ENCODE measurements at places on chromosomes 2 and 18. TPM values are rescaled to one million over a fixed set of nuclear protein-coding genes. Genes with fewer than 3 reads are reported as not detected.

Gene PRSS56
- total RNA-seq = not detected

Gene MATN3
- total RNA-seq = not detected

Gene HOXD4
- total RNA-seq = 8.9 TPM

Gene CDH2
- 30.4 TPM for total RNA-seq

Gene SERPINB10
- 1.7 TPM for total RNA-seq

Gene DSC1
- total RNA-seq = 0.11 TPM

Gene FAM110C
- 0.94 TPM for total RNA-seq

Gene DNAJC5G
- not detected for total RNA-seq

Gene STK11IP
- total RNA-seq = 27.3 TPM

Gene RNF125
- 11.6 TPM for total RNA-seq

DNA sequence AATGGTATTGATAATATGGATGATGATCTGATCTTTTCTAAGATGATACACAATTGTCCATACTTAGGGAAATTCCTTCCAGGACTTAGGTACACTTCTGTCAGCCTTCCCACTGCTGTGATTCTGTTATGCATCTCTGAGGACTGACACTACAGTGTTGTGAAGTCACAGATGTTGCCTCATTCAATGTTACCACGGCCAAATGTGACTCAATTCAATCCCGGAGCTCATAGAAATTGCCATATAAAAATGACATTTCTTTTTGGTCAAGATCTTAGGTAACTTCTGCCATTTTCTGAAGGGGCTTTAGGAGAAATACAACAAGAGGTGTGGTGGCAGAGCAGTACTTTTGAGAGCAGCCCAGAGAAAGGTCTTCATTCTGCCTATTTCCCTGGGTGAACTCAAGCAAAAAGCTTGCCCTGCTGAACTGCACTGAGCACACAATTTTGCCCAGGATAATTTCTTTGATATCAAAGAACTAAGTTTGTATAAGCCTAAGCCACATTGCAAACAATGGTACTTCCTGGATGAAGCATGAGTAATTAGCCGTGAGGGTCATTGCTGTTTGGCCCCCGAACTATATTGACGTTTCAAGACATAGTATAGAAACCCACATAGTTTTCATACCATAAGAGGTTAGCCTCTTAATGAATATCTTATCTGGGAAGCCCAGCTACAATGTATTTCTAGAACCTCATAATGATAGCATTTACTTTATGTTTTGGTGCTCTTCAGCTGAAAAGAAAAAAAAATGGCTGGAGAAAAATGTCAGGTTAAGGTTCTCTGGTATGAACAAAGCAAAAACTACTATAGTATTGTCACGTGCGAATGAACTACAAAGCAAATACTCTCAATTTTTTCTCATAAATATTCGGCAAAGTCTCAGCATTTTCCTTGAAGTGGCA lies 437.4 kb downstream of the MEIS1 start:
- no peak for DNase-seq
- H3K4me3 ChIP-seq = no peak overlapping the region
- H3K27ac ChIP-seq = no peak overlapping the region
- no peaks in the 10 kb centered on the region for H3K27me3 ChIP-seq

DNA sequence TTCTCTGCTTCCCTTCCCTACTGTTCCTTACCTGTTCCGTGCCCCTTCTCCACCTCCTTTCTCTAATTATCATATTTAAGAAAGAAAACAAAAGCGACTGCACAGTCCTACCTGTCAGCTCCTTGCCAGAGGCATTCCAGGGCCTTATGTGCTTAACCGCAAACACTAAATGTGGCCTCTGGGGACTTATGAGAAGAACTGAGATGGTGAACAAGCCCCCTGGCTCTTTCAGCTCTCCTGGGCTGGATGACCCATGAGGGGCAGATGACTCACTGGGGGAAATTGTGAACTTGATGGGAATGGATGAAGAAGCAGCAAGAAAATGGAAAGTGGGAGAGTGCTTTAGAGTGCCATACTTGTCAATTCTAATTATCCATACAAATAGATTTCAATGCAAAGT lies 106.3 kb upstream of the LYPD1 start:
- H3K27ac ChIP-seq = no peak overlapping the region
- no peaks in the 10 kb centered on the region for H3K27me3 ChIP-seq
- no peak overlapping the region for H3K4me3 ChIP-seq
- no peaks in the 10 kb centered on the region for H3K36me3 ChIP-seq

GRCh38 chr2:152033011-152033925 lies 65.6 kb downstream of the CACNB4 start:
- no peaks in the 10 kb centered on the region for H3K27me3 ChIP-seq
- H3K4me1 ChIP-seq = peaks cover 3% of the 10 kb centered on the region
- no peak overlapping the region for H3K4me3 ChIP-seq
- H3K27ac ChIP-seq = no peak overlapping the region
- no peak for DNase-seq

- no peaks in the 10 kb centered on the region for H3K27me3 ChIP-seq
- DNase-seq = no peak
- no peak overlapping the region for H3K4me3 ChIP-seq
- H3K27ac ChIP-seq = no peak overlapping the region
Measured at GRCh38 chr2:199975273-199975895, 20.0 kb downstream of the MAIP1 start.

- H3K27me3 ChIP-seq = no peaks in the 10 kb centered on the region
- no peak overlapping the region for H3K4me3 ChIP-seq
- H3K27ac ChIP-seq = no peak overlapping the region
- no peak for DNase-seq
Measured at GRCh38 chr2:150981826-150982225, 279.8 kb downstream of the RBM43 start.

GRCh38 chr2:168686452-168687191 lies 115.8 kb upstream of the NOSTRIN start:
- no peaks in the 10 kb centered on the region for H3K36me3 ChIP-seq
- no peak overlapping the region for H3K4me3 ChIP-seq
- no peak for DNase-seq
- H3K27me3 ChIP-seq = no peaks in the 10 kb centered on the region
- no peak overlapping the region for H3K27ac ChIP-seq

- H3K4me1 ChIP-seq = peaks cover 10% of the 10 kb centered on the region
- no peaks in the 10 kb centered on the region for H3K36me3 ChIP-seq
- DNase-seq = peak; percentile 32
- H3K27me3 ChIP-seq = no peaks in the 10 kb centered on the region
Measured at GRCh38 chr18:7172611-7173010, 55.0 kb upstream of the LAMA1 start.

DNA sequence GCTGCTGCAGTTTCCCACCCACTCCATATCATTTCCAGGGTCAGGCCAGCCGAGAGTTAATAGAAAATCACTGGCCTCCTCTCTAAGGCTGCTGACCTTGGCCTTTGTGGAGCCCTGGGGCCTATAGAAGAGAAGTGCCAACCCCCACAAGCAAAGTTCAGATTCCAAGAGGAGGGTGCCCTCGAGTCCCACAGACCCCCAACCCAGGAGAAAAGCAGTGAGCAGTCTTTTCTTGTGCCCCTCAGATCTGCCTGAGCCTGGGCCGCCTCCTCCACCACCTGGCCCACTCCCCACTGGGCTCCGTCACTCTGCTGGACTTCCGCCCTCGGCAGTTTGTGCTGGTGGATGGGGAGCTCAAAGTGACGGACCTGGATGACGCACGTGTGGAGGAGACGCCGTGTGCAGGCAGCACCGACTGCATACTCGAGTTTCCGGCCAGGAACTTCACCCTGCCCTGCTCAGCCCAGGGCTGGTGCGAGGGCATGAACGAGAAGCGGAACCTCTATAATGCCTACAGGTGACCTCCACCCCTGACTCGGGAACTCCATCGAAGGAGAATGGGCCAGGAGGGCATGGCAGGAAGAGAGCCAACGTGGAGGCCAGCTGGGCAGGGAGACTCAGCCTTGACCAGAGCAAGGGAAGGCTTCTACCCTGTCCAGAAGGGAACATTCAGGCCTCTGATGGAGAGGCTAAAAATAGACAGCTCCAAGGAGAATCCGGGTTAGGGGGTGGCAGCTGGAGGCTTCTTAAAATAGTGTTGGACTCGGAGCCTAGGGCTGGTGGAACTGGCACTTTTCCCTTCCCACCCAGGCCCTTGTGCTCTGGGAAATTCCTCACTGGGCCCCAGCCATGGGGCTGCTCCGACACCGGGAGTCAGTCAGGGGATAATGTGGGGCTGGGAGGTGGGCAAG lies 6.2 kb downstream of the PKDCC start:
- DNase-seq = peak; percentile 71
- H3K27ac ChIP-seq = peak overlapping the region; percentile 82
- H3K36me3 ChIP-seq = no peaks in the 10 kb centered on the region
- H3K4me1 ChIP-seq = no peaks in the 10 kb centered on the region

- no peaks in the 10 kb centered on the region for H3K4me1 ChIP-seq
- H3K4me3 ChIP-seq = no peak overlapping the region
- DNase-seq = no peak
- no peak overlapping the region for H3K27ac ChIP-seq
- H3K36me3 ChIP-seq = no peaks in the 10 kb centered on the region
Measured at GRCh38 chr2:75882530-75882929, 171.8 kb upstream of the GCFC2 start.

DNA sequence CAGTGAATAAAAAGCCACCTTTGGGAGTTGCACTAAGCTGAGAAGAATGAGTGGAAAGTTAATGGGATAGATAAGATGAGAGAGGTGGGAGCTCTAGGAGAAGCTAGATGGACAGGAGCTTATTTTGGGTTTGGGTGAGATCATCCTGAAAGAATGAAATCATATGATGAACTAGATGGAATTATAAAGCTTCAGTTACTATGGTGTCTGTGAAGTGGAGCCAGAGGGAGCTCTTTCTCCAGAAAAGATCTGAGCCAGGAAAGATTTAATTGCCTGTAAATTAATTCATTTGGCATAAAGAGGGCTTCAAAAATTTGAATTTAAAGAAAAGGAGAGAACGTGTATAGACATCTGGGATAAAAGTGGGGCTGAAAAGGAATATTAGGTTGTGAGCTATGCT lies 10.3 kb downstream of the DNAH6 start:
- H3K4me3 ChIP-seq = no peak overlapping the region
- H3K36me3 ChIP-seq = no peaks in the 10 kb centered on the region
- no peak for DNase-seq
- H3K27me3 ChIP-seq = no peaks in the 10 kb centered on the region
- no peak overlapping the region for H3K27ac ChIP-seq

DNA sequence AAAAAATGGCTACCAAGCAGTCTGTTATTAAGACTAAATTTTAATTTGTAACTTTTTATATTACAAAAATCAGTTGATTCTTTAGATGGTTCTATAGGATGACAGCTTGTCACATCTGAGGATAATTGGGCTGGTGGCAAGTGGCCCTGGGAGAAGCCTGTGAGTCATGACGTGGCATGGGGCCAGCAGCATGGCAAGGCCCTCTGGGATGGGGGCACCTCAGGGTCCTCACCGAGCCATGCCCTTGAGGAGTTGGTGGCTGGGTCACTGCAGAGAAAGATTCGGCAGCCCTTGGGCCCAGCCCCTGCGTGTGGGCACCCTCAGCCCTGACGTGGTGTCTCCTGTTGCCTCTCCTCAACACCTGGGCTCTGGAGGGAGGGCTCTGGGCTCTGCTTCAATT lies 49.7 kb downstream of the STK25 start:
- H3K27me3 ChIP-seq = no peaks in the 10 kb centered on the region
- no peaks in the 10 kb centered on the region for H3K36me3 ChIP-seq
- H3K4me3 ChIP-seq = no peak overlapping the region
- no peak overlapping the region for H3K27ac ChIP-seq
- no peaks in the 10 kb centered on the region for H3K4me1 ChIP-seq

- no peaks in the 10 kb centered on the region for H3K27me3 ChIP-seq
- peak overlapping the region; percentile 61 for H3K27ac ChIP-seq
- H3K36me3 ChIP-seq = no peaks in the 10 kb centered on the region
Measured at GRCh38 chr2:8475349-8476031, 206.4 kb upstream of the ID2 start.

- H3K27me3 ChIP-seq = no peaks in the 10 kb centered on the region
- H3K36me3 ChIP-seq = no peaks in the 10 kb centered on the region
- no peak overlapping the region for H3K27ac ChIP-seq
- H3K4me3 ChIP-seq = no peak overlapping the region
- no peak for DNase-seq
Measured at GRCh38 chr2:37436323-37436722, 91.9 kb downstream of the QPCT start.

GRCh38 chr18:3912705-3913104 lies 462.7 kb downstream of the TGIF1 start:
- H3K27me3 ChIP-seq = no peaks in the 10 kb centered on the region
- no peaks in the 10 kb centered on the region for H3K36me3 ChIP-seq
- no peak for DNase-seq
- H3K4me1 ChIP-seq = no peaks in the 10 kb centered on the region
- no peak overlapping the region for H3K4me3 ChIP-seq
- H3K27ac ChIP-seq = no peak overlapping the region
